ENCODE measurements at places on chromosomes 3 and 15.

DNA sequence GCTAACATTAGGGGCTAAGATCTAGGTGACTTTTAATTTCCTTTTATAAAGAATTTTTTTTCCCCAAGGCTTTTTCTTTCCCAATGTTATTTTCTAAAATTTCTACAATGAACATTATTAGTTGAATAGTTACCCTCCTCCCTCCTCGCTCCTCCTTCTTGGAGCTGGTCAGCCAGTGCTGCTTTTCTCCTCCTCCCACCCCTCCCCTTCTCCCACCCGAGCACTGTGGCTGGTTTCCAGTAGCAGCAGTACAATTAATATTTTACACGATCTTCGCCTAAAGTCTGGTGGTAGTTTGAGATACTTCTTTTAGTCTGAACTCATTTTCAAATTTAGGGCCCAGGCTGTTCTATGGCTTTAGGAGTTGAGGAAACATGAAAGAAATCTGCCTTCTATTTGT is 41.6 kb downstream of the EEFSEC start:
- H3K27me3 ChIP-seq: no peaks in the 10 kb centered on the region
- H3K36me3 ChIP-seq: no peaks in the 10 kb centered on the region
- H3K4me1 ChIP-seq: peaks cover 10% of the 10 kb centered on the region
- DNase-seq: no peak
- H3K27ac ChIP-seq: no peak overlapping the region

DNA sequence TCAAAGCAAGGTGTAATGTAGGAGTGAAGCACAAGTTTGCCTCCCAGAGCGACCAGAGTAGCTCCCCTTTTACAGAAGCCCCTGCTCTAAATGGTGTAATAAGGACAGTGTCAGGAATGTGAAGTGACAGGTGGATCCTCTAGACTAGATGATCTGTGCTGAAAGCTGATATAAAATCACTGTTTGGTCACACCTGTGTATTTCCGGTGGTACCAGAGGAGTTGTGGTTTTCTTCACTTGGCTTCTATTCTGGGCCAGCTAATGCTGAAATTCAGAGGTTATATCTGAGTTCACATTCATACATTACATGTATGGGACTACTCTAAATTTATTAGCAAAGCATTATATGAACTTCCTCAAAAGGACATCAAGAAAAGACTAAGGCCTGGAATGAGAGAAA is 117.4 kb downstream of the IL1RAP start:
- no peaks in the 10 kb centered on the region for H3K4me1 ChIP-seq
- H3K27ac ChIP-seq: no peak overlapping the region
- no peak overlapping the region for H3K4me3 ChIP-seq
- H3K36me3 ChIP-seq: no peaks in the 10 kb centered on the region

GRCh38 chr15:47890397-47891150 is 173.3 kb downstream of the SEMA6D start:
- no peak overlapping the region for H3K27ac ChIP-seq
- H3K36me3 ChIP-seq: no peaks in the 10 kb centered on the region
- H3K4me1 ChIP-seq: peaks cover 6% of the 10 kb centered on the region
- no peak for DNase-seq

DNA sequence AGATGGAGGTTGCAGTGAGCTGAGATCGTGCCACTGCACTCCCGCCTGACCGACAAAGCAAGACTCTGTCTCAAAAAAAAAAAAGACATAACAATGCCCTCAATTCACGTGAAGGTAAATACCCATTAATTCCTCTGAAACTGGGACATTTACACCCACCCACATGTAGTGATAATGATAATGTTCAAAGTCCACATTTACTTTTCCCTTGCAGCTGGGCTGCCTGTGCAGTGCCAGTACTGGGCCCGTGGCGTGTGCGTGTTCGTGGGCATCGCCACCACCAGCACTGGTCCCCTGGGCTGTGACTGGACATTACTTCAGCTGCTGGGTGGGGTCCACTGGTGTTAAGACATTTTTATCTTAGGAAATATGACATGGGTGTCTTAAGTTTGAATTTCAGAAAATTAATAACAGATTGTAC is 123.6 kb downstream of the SLC25A26 start:
- H3K27me3 ChIP-seq: no peaks in the 10 kb centered on the region
- no peaks in the 10 kb centered on the region for H3K36me3 ChIP-seq
- no peak overlapping the region for H3K27ac ChIP-seq
- H3K4me3 ChIP-seq: no peak overlapping the region
- DNase-seq: no peak
- H3K4me1 ChIP-seq: no peaks in the 10 kb centered on the region

DNA sequence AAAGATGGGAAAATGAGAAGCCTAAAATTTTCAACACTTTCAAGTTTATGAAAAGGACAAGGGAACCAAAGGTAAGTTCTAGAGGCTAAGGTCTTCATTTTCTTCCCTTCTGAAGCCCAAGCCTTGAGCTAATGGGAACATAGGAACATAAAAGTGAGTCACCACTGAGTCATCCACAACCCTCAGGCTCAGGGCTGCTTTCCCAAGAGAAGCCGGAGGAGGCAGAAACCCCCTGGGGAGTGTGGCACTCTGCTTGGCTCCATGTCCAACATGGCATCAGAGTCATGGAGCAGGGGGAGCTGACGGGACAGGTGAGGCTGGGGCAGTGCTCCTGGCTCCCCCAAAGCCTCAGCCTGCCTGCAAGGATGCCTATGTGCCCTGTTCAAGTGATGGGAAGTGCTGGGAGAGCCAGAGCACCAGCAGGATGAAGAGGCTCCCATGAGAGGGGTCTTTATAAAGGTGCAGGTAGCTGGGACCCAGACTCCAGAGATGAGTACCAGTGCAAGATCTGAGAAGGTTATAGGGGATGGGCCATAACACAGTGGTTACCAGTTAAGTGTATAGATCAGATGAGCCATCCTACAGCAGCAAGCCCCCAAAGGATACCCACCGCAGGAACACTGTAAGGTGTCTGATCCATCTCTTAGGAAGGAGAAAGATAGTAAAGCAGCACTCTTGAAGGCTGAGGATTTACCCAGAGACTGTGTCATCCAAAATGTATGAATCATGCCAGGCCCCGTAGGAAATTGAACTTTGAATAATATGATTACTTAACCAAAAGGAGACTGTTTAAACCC is 31.8 kb upstream of the RYR3 start:
- H3K27me3 ChIP-seq: no peaks in the 10 kb centered on the region
- H3K4me3 ChIP-seq: no peak overlapping the region
- no peaks in the 10 kb centered on the region for H3K4me1 ChIP-seq
- no peaks in the 10 kb centered on the region for H3K36me3 ChIP-seq
- no peak overlapping the region for H3K27ac ChIP-seq

- H3K4me3 ChIP-seq: no peak overlapping the region
- DNase-seq: no peak
- no peaks in the 10 kb centered on the region for H3K27me3 ChIP-seq
- H3K36me3 ChIP-seq: no peaks in the 10 kb centered on the region
Observed at GRCh38 chr3:101637451-101637850, 39.5 kb downstream of the ZBTB11 start.

DNA sequence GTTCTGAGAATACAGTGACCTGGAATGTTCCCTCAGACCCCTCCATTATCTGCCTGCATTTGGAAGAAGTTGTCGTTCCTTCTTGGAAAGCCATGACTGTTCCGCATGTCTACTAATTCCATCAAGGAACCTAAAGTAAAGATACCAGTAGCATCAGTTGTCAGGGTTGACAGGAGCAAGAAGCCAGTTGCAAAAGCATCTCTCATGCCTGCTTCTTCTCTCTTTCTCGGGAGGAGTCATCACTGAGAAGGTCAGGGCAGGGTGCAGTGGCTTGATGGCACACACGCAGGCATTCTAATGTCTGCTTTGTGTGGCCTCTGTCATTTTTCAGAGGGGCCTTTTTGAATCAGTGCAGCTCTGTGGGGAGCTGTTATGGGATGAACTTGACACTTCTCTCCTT is 276.6 kb upstream of the TPM1 start:
- H3K27ac ChIP-seq: no peak overlapping the region
- no peaks in the 10 kb centered on the region for H3K27me3 ChIP-seq
- no peak for DNase-seq
- no peaks in the 10 kb centered on the region for H3K4me1 ChIP-seq
- peaks cover 22% of the 10 kb centered on the region for H3K36me3 ChIP-seq
- no peak overlapping the region for H3K4me3 ChIP-seq

DNA sequence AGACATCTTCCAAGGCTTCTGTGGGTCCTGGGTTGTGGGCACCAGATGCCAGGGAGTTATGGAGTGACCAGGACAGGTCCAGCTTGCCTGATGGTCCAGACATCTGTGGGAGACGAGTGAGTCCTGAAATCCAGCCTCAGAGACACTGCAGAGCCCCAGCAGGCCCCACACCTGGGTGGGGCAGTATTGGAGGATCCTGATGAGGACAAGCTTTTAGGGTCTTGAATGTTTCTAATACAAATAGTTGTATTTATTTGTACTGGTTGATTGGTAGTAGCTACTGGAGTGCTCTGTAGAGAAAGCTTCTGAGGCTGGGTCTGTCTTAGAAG is 67.5 kb upstream of the PRR23C start:
- H3K27ac ChIP-seq: no peak overlapping the region
- H3K4me3 ChIP-seq: no peak overlapping the region
- H3K4me1 ChIP-seq: no peaks in the 10 kb centered on the region

DNA sequence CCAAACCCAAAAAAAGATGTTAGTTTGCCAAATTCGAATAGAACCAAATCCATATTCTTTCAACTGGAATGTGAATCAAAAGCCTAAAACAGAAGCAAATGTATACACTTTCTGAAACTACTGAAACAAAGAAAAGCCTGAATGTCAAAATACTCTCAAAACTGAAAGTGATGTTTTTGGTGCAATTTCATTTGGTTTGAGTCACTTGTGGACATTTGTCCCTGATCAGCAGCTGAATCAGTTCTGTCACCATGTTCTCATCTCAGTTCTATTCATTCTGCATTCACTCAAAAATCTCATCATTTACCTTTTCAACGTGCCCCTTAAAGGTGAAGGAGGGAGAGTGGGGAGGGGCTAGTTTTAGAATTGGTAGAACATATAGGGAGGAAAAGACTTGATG is 266.8 kb downstream of the ABHD5 start:
- no peaks in the 10 kb centered on the region for H3K36me3 ChIP-seq
- no peaks in the 10 kb centered on the region for H3K4me1 ChIP-seq
- no peak for DNase-seq
- H3K27ac ChIP-seq: no peak overlapping the region

DNA sequence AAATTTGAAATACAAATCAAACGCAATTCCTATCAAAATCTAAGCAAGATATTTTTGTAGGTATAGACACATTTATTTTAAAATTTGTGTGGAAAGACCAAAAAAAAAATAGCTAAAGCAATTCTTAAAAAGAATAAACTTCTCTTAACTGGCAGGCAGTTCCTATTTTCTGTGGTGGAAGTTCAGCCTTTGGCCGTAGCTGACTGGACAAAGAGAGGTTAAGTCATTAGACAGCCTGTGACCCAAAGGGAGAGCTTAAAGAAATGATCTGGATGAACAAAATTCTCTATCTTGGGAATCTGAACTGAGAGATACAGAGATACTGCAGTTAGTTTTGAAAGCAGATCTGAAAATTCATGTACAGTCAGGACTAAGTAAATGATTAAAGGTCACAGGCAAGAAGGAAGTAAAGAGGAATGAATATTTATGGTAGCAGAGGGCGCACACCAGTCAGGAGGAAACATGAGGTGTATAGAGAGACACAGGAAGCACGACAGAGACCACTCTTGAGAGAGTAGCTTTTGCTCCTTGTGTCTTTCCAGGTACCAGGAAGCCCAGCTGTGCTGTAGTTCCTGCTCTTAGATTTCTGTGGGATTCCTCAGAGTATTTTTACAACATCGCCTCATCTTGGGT is 57.5 kb downstream of the TPRG1 start:
- no peaks in the 10 kb centered on the region for H3K27me3 ChIP-seq
- no peak overlapping the region for H3K4me3 ChIP-seq
- no peak overlapping the region for H3K27ac ChIP-seq
- no peak for DNase-seq
- no peaks in the 10 kb centered on the region for H3K36me3 ChIP-seq
- H3K4me1 ChIP-seq: no peaks in the 10 kb centered on the region
